ENCODE measurements at places on chromosomes 12 and 14.

DNA sequence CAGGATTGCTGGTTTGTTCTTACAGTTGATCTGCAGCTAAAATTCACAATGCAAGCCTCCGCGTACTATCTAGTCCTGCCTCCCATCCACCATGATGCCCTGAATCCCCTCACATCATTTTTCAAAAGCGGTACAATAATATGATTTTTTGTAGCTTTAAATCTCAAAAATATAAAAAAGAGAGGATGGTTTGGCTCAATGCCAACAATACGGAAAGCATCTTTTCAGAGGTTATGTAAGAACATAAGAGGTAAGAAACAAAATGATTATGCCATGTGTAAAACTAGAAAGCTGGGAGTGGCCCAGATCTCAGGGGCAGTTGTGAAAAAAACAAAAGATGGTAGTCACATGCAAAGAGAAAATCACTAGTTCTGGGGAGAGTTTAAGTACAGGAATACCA is 24.0 kb upstream of the ZDHHC17 start:
- DNase-seq = no peak

GRCh38 chr12:12682284-12682683 is 13.7 kb downstream of the GPR19 start:
- DNase-seq = no peak

- no peak for DNase-seq
Measured at GRCh38 chr12:124396544-124397398, 101.9 kb downstream of the RFLNA start.

DNA sequence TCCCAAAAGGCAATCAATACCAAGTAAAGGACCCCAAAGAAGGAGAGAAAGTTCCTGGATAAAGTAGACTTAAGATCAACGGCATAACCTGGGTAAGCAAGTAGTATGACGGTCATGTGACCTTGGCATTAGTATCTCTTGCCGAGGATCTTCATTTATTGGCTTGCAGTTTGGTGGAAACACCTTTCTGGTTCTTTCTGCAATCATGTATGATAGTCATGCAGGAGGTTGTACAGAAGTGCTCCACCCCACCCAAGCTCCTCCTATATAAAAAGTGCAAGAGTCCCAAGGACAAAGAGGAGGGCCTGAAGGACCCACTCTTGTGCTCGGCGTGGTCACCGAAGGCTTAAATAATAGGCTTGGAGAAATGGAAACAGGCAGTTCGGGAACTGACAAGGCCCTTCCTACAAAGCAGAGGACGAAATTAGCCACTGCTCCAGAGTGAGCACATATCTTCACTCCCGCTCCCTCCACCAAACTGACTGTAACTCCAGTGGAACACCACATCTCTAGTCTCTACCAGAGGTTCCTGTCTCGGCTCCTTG is 750 bp downstream of the CS start:
- no peak for DNase-seq

DNA sequence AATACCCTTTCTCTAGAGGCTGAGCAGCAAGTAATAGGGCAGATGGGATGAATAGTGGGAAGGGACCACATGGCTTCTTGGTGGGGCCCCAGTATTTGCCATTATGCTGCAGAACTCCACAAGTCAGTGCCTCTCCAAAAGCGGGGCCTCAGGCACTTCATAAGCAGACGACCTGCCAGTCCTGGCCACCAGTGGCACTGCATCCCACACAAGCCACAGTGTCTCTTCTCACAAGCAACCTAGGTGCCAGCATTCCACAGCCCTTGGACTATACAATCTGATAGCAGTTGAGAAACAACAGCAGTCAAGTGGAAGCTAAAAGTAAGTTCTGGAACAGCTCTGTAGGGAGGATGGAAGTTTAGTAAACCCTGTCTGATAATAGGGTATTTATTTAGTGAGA is 4.2 kb upstream of the SLC8A3 start:
- no peak for DNase-seq

DNA sequence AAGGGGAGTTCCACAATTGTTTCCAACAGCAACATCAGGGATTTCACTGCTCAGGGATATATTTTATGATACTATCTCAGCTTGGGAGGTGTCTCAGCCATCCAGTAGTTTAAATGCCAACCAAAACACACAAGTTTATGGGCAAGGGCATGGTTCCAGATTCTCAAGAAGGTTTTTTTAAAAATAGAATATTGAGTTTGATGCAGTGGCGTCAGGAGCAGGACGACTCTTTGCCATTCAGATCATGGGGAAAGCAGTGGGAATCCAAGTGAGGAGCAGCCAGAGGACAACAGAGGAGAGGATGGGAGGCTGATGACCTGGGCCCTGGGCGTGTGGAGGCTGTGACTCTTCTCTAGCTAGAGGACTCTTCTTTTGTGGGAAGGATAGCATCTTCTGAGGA is 25.7 kb downstream of the TSHR start:
- DNase-seq = no peak

DNA sequence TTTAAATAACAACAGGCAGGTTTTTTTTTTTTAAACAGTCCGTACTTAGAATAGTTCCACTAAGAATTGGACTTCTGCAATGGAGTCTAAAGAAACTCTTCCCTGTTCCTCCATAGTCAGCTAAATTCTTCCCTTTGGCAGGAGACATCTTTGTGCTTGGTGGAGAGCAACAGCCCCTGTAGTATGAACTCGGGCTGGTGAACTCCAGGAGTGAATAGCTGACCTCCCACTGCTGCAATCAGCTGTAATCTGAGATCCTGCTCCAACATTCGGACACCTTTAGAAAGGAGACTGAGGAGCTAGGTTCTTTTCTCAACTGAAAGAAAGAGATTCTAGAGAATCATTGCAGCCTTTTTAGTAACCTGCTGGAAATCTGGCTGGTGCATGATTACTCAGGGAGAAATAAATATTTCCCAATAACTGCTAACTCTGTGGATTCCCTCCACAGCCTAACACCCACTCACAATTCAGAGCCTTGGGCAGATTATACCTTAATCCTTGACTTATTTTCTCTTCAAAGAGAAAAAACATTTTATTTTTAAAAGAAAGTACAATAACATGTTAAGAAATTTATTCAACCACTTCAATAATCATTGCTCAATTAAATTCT is 25.6 kb upstream of the DBX2 start:
- DNase-seq = no peak

DNA sequence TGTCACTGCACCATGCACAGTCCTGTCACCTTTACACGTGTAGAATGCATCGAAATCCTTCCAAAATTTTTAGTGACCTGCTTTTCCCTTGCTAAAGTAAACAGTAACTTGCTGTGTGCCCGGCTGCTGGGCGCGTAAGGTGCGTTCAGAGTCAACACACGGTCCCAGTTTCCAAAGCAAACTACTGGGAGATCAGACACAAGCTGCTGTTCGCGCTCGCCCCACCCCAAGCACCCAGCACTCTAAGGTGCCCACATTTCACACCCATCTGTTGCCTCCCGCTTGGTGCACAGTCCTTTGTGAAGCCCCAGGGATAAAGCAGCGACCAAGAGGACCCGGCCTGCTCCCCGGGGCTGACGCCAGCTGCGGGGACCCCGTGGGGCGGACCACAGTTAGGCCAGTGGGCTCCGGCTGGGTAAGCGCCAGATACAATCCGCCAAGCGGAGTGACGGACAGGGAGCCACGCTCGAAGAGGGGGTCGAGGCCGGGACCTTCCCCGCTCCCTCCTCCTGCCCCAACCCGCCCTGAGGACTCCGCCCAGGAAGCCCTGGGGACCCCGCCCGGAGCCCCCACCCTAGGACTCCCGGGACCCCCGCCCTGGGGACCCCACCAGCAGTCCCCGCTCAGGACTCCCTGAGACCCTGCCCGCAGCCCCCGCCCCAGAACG is 633 bp downstream of the STX2 start:
- no peak for DNase-seq

- DNase-seq = no peak
Measured at GRCh38 chr14:50677527-50678063, 9.5 kb upstream of the SAV1 start.

DNA sequence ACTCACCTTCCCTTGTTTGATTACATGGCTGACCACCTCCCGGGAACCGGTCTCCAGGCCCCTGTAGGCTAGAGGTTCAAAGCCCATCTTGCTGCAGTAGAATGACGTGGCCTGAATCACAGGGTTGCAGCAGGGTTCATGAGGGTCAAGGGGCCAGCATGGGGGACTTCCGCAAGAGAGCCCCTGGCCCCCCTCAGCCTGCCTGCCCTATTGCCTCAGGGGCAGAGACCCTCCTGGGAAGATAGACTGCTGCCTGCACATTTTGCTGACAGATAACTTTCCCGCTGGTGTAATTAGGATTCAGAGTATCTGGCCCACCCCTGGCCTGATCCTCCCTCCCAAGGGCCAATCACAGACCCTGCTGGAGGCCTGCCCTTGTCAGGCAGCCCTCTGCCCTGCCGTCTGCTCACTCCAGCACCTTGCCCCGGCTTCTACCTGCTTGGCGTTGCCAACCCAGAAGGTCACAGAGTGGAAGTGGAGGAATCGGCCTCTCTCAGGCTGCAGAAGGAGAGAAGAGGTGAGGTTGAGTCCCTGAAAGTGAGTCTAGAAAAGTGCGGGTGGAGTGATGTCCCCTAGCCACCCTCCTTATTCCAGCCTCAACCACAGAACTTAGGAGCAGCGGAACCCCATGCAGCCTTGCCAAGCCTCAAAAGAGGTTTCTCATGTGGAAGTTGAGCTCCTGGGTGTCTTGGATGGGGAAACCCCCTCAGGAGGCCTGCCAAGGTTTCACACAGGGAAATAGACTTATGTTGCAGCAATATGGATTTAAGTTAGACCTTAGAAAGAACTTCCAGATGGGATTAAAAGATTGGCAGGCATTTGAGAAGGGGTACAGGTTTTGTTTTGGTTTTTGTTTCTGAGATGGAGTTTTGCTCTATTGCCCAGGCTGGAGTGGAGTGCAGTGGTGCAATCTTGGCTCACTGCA is 1.1 kb downstream of the HPD start:
- no peak for DNase-seq

DNA sequence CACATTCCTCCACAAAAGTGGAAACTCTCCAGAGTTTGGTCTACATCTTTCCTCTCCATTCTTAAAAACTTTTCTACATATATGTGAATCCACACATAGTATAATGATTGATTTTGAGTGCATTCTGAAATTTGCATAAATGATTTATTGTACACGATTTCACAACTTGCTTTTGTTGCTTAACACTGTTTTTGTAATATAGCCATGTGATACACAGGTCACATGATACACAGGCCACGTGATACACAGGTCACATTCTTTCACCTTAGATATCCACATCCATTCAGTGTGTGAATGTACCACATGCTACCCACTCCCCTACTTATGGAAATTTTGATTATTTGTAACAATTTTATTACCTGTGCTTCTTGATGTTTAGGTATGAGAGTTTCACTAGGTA is 319.1 kb downstream of the ZFP36L1 start:
- no peak for DNase-seq

- DNase-seq = no peak
Measured at GRCh38 chr12:76762601-76762980, 1.3 kb upstream of the ZDHHC17 start.

DNA sequence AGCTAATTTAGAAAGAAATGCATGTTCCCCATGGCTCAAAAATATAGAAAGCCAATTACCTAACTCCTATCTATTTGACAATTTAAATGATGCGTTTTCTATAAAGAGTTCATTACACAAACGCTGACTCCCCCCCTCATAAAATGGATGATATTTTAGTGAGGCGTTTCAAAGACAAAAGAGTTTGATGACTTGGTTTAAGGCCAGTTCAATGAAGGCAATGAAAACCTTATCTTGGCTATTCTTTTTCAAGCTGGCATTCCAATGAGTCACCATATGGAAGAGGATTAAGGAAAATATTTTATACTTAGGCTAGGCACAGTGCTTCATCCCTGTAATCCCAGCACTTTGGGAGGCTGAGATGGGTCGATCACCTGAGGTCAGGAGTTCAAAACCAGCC is 62.7 kb downstream of the HMGA2 start:
- no peak for DNase-seq

- no peak for DNase-seq
Measured at GRCh38 chr12:76552343-76552938, 7.1 kb downstream of the OSBPL8 start.

GRCh38 chr12:53849113-53849512 is 89.5 kb upstream of the HOXC13 start:
- DNase-seq = no peak

DNA sequence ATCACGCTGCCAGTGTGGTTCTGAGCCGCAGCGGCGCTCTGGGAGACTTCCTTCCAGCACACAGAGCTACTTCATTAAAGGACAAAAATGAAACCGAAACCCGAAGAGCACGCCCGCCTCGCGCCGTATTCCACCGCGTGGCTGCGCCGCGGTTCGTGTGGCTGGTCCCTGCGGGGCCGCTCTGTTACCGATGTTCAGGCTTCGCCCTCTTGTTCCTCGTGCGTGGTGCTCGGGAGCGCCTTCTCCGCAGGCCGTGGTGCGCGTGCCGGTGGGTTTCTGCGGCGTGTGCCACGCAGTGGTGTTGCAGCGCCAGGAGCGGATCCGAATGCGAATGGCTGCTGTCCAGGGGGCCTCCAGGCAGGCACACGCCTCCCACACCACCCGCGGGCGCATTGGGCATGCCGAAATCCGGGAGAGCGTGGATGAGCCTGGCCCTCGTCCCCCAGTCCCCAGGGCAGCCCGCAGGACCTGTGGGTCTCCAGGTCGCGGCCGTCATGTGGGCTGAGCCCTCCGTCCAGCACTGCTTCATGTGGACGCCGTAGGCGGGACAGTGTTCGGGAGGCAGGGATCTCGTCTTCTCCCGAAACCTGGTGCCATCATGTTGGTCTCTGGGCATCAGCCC is 91.2 kb downstream of the ADGRD1 start:
- no peak for DNase-seq

GRCh38 chr14:55097881-55098560 is 31.0 kb upstream of the LGALS3 start:
- no peak for DNase-seq

- no peak for DNase-seq
Measured at GRCh38 chr12:51971679-51972421, 20.4 kb downstream of the ACVR1B start.

DNA sequence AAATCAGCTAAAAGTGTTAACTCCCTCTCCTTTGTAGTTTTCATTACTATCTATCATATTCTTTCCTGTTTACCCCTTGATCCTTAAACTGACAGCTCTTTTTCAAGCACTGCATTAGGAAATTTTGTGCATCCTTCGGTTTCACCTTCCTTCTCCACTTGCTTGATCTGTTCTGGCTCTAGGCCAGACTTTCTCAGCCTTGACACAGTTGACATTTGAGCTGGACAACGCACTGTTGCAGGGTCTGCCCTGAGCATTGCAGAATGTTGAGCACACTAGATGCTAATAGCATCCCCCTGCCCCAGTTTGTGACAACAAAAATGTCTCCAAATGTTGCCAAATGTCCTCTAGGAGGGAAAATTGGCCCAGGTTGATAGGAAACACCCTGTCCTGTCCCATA is 75.4 kb upstream of the KCNJ8 start:
- DNase-seq = no peak

Measured in fibroblast of the conjunctiva (primary cell).